ENCODE measurements at places on chromosomes 2 and 18. TPM values are rescaled to one million over a fixed set of nuclear protein-coding genes. Genes with fewer than 3 reads are reported as not detected.
A peak's percentile ranks its signal among the peaks of the same experiment; 100 is the strongest.

DNA sequence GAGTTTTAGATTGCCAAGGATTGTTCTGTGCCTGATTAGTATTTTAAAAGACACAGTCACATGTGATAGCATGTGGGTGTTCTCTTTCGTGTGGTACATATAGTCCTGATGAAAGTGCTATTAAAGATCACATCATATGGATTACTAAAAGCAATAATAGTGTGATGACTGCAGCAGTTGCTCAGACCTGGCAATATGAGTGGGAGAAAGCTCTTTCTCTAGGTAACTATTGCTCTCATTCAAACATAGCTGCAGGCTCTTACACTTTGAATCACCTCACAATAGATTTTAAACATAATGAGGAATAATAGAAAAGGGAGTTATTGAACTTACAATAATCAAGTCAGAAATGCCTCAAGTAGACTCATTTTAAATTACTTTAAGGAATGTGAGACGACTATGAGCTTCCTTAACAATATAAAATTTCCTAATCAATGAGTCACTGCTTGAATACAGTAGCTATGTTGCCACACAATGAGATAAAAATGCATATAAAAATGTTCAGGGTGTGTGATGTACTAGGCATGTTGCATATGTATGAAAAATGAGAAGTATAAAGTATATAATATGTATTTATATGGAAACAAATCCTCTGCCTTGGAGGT, 452.1 kb downstream of the TMX3 start:
- no peak overlapping the region for H3K27ac ChIP-seq
- H3K4me3 ChIP-seq = no peak overlapping the region
- H3K27me3 ChIP-seq = no peaks in the 10 kb centered on the region
- H3K36me3 ChIP-seq = no peaks in the 10 kb centered on the region

GRCh38 chr18:55106906-55107305, 147.6 kb upstream of the CCDC68 start:
- H3K36me3 ChIP-seq = no peaks in the 10 kb centered on the region
- no peak overlapping the region for H3K27ac ChIP-seq
- H3K27me3 ChIP-seq = no peaks in the 10 kb centered on the region

GRCh38 chr2:8798393-8798792, 39.0 kb downstream of the KIDINS220 start:
- H3K27ac ChIP-seq = no peak overlapping the region
- H3K36me3 ChIP-seq = peaks cover 7% of the 10 kb centered on the region
- no peaks in the 10 kb centered on the region for H3K27me3 ChIP-seq
- no peak for DNase-seq
- H3K4me3 ChIP-seq = no peak overlapping the region

HAAO gene
- 0.30 TPM for total RNA-seq

OR6B2 gene
- total RNA-seq = not detected

MEMO1 gene
- total RNA-seq = 28.3 TPM

SP9 gene
- total RNA-seq = not detected

DNA sequence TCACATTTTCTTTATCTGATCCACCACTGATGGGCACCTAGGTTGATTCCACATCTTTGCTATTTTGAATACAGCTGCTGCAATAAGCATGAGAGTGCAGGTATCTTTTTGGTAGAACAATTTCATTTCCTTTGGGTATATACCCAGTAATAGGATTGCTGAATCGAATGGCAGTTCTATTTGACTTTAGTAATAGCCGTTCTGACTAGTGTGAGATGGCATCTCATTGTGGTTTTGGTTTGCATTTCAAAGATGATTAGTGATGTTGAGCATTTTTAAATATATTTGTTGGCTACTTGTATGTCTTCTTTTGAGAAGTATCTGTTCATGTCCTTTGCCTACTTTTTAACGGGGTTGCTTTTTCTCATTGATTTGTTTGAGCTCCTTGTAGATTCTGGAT, 72.3 kb downstream of the CCDC138 start:
- H3K4me1 ChIP-seq = no peaks in the 10 kb centered on the region
- peaks cover 6% of the 10 kb centered on the region for H3K36me3 ChIP-seq
- no peak overlapping the region for H3K4me3 ChIP-seq
- H3K27ac ChIP-seq = no peak overlapping the region
- H3K27me3 ChIP-seq = no peaks in the 10 kb centered on the region

FAM161A gene
- 3.3 TPM for total RNA-seq

DNA sequence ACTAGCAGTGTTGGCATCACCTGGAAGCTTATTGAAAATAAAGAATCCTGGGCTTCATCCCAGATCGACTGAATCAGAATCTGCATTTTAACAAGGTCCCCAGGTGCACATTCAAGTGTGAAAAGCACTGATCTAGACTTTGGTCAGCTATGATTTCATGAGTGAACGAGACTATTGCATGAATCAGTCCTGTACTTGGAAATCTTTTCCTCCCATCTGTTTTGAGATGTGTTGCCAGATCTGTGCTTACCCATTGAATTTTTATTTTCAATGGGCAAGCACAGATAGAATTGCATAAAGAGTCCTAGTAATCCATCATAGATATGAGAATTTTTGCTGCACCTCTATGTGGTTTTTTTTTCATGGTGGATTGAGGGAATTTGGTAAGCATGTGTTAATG, 64.0 kb downstream of the PMS1 start:
- no peak overlapping the region for H3K4me3 ChIP-seq
- no peaks in the 10 kb centered on the region for H3K27me3 ChIP-seq
- H3K36me3 ChIP-seq = no peaks in the 10 kb centered on the region
- DNase-seq = no peak

DNA sequence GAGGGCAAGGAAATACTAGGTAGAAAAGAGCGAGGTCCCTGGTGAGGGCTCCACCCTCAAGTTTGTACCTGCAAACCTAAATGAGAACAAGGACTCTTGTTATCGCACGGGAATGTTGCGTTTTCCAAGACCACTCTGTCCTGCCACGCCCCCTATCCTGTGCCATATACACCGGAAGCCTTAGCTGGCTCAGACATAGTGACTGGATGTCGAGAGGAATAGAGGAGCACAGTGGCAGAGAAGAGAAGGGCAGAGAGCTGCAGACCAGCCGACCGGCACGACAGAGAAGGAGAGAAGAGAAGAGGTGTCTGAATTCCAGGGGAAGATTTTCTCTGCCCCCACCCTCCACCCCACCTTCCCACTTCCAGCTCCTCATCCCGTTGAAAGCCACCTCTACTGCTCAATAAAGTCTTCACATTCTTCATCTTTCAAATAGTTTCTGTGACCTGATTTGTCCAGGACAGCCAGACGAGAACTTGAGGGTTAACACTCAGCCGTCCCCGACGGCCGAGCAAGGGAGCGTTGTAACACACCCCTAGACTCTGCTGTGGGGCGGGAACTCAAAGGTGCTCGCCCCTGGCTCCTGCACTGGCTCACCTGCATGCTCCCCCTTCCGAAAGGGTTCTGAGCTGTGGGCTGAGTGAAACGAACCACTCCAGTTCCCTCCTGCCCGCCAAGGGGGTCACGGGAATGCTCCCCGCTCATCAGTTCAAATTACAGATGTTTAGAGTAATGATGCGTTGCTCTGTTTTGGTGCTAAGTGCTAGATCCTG, 24.9 kb upstream of the COL3A1 start:
- H3K36me3 ChIP-seq = no peaks in the 10 kb centered on the region
- H3K27ac ChIP-seq = no peak overlapping the region
- H3K4me3 ChIP-seq = no peak overlapping the region
- no peaks in the 10 kb centered on the region for H3K27me3 ChIP-seq
- no peak for DNase-seq

- no peak overlapping the region for H3K4me3 ChIP-seq
- no peak for DNase-seq
- peaks cover 26% of the 10 kb centered on the region for H3K4me1 ChIP-seq
- H3K36me3 ChIP-seq = no peaks in the 10 kb centered on the region
- H3K27me3 ChIP-seq = no peaks in the 10 kb centered on the region
These were observed 159.6 kb upstream of the LMAN1 start for GRCh38 chr18:59518705-59519104.

ATOH8 gene
- 10.6 TPM for total RNA-seq

TNFAIP6 gene
- not detected for total RNA-seq

- no peak overlapping the region for H3K27ac ChIP-seq
- H3K27me3 ChIP-seq = no peaks in the 10 kb centered on the region
- no peak overlapping the region for H3K4me3 ChIP-seq
- H3K36me3 ChIP-seq = no peaks in the 10 kb centered on the region
These were observed 2035.3 kb upstream of the CELF4 start for GRCh38 chr18:39600894-39601293.

ELOA2 gene
- not detected for total RNA-seq

- no peak overlapping the region for H3K4me3 ChIP-seq
- H3K36me3 ChIP-seq = no peaks in the 10 kb centered on the region
- H3K27me3 ChIP-seq = peaks cover 3% of the 10 kb centered on the region
- H3K27ac ChIP-seq = no peak overlapping the region
- H3K4me1 ChIP-seq = no peaks in the 10 kb centered on the region
These were observed 250.9 kb downstream of the ICOS start for GRCh38 chr2:204187229-204188083.

DNA sequence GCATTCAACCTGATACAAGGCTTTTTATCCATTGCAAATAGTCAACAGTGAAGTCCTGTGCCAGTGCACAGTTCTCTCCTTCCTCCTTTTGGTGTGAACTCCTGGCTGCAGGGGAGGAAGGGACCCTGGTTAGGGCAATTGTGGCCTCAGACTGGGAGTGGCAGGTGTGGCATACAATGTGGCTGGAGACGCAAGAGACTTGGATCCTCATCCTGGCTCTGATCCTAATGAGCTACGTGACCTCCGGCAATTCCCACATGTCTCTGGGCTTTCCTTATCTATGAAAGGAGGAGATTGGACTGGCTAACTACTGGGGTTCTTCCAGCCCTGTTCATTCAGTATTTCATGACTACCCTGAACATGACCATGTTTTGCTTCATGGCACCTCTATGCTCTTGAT, 10.5 kb upstream of the IL1A start:
- H3K36me3 ChIP-seq = no peaks in the 10 kb centered on the region
- H3K27ac ChIP-seq = no peak overlapping the region
- no peaks in the 10 kb centered on the region for H3K4me1 ChIP-seq
- no peak overlapping the region for H3K4me3 ChIP-seq
- DNase-seq = no peak
- H3K27me3 ChIP-seq = no peaks in the 10 kb centered on the region

DNA sequence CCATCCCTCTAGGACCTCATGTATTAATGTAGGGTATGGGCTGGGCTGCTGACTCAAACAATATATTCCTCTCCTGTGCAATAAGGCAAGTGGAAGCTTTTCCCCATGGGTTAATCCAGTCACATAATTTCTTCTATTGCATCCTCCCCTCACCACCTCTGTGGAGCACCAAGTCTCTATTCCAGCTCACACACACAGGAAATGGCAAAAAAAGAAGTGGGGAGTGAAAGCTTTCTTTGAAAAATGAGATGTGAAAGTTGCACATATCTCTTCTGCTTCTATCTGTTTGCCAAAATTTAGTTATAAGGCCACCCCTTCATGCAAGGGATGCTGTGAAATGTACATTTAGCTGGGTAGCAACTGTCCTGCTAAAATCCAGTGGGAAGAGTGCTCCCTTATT, 121.3 kb downstream of the CDC42EP3 start:
- DNase-seq = no peak
- H3K27me3 ChIP-seq = no peaks in the 10 kb centered on the region
- H3K27ac ChIP-seq = no peak overlapping the region

DNA sequence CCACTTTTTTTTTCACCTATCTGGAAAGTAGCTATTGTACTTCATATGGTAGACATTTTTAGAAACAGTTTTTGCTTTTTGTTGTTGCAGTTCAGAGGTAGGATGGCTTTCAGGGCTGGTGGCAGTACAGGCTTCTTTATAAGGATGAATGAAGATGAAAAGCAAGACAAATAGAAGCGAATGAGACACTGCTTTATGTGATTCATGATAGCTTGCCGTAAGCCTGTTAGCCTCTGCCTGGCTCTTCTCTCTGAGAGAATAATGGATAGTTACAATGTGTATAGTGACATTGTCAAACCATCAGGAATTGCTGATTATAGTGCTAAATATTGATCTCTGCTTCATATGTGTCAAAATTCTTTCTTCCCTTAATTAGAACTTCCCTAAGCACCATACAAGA, 173.7 kb downstream of the NR4A2 start:
- H3K36me3 ChIP-seq = no peaks in the 10 kb centered on the region
- no peak overlapping the region for H3K4me3 ChIP-seq
- no peak for DNase-seq
- no peak overlapping the region for H3K27ac ChIP-seq
- no peaks in the 10 kb centered on the region for H3K27me3 ChIP-seq

SCN9A gene
- total RNA-seq = 1.4 TPM

GRCh38 chr2:54952425-54952824, 97.8 kb downstream of the RTN4 start:
- no peak overlapping the region for H3K4me3 ChIP-seq
- no peaks in the 10 kb centered on the region for H3K4me1 ChIP-seq
- no peak overlapping the region for H3K27ac ChIP-seq
- no peak for DNase-seq
- peaks cover under 1% of the 10 kb centered on the region for H3K27me3 ChIP-seq

DNA sequence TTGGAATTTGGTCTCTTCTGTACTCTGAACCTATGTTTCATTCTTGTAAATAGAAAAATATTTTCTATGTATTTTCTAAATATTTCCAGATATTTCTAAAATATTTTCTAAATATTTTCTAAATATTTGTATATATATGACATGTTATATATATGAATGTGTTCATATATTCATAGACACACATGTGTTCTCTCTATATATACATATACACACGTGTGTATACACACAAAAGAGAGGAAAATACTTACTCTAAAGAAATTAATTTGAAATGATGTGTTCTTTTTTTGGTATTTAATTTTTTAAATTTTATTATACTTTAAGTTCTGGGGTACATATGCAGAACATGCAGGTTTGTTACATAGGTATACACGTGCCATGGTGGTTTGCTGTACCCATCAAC, 589.6 kb downstream of the LRRTM4 start:
- H3K4me1 ChIP-seq = no peaks in the 10 kb centered on the region
- no peak overlapping the region for H3K4me3 ChIP-seq
- no peak for DNase-seq
- H3K27ac ChIP-seq = no peak overlapping the region
- no peaks in the 10 kb centered on the region for H3K36me3 ChIP-seq
- H3K27me3 ChIP-seq = no peaks in the 10 kb centered on the region

DNA sequence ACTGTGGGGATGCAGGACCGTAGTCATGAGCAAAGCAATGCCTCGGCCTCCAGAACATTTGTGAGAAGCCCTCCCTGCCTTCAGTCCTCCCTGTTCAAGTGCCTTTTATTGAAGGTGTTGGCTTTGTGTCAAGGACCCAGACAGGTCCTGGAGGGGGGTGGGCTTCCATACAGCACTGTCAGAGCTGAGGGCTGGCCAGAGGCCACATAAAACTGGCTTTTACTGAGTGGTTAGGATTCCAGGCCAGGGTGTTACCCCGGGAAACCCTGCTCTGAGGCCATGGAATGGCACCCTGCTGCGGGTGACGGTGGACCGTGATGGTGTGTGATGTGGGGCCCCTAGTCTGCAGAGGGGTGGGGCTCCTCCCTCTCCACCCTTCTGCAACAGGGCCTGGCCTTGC, 41.6 kb downstream of the TOGARAM2 start:
- no peak overlapping the region for H3K4me3 ChIP-seq
- no peaks in the 10 kb centered on the region for H3K36me3 ChIP-seq
- peak; percentile 7 for DNase-seq
- no peaks in the 10 kb centered on the region for H3K4me1 ChIP-seq
- no peaks in the 10 kb centered on the region for H3K27me3 ChIP-seq
- no peak overlapping the region for H3K27ac ChIP-seq

All from cardiac muscle cell (in vitro differentiated cells and primary cell).